Activated T-cell treated with anti-CD3 and anti-CD28 coated beads for 48 hours (primary cell): ENCODE measurements at places on chromosomes 4 and X.
A peak's percentile ranks its signal among the peaks of the same experiment; 100 is the strongest.

- DNase-seq, result peak; percentile 9
Observed at GRCh38 chrX:43349363-43349762, 306.7 kb upstream of the MAOA start.

DNA sequence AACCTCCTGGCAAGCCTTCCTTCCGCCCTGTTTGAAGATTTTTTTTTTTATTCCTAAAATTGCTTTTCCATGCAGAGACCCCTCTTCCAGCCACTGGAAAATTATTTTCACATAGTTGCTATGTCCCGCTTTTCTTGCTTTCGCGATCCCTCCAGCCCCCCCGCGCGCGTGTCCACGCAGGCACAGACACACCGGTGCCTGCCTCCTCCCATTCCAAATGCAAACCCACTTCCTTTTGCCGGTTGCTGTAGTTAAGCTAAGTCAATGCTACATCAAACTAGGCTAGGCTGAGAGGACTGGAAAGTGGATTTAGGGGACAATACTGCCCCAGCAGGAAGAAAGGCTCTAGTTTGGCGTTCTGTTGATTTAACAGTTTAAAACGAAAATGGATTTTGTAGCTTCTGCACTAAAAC is 111.0 kb downstream of the DHX15 start:
- no peak for DNase-seq

GRCh38 chr4:131547506-131547981 is 1601.5 kb upstream of the PCDH10 start:
- no peak for DNase-seq

GRCh38 chrX:28609917-28610613 is 22.8 kb downstream of the IL1RAPL1 start:
- DNase-seq, result no peak

- DNase-seq, result no peak
Observed at GRCh38 chr4:38072578-38072977, 112.4 kb downstream of the PTTG2 start.

DNA sequence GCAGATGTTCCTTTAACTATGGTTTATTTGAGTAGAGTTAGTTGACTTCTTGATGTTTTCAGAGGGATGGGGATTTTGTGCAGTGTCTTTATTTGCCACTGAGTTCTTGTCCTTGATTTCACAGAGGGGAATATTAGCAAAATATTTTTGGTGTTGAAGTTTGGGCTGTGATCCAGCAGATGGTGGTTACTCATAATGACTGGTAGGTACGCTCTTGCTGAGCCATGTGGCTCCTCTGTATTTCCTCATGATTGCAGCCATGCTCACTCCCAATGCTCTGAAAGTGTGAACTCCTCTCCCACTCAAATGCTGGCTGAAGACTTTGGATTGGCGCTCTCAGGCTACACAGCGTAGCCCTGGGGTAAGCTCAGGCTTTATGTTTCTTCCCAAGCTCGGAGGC is 77.7 kb downstream of the KLF8 start:
- DNase-seq, result no peak

DNA sequence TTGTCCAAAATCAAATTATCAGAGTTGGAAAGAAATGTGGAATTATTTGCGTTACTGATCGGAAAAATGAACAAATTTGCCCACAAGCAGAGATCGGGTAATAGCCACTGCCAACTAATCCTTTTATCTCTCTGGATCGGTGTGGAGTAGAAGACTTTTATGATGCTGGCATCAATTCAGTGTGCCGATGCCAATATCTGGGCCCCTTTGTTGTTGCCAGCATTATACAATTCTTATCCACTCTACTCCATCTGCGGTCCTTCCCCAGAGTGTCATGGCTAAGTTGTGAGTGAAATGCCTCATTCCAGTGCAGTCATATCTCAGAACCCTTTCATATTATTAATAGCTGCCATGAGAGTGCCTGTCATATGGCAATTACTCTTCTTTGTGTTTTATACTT is 660.2 kb downstream of the ADGRL3 start:
- no peak for DNase-seq

DNA sequence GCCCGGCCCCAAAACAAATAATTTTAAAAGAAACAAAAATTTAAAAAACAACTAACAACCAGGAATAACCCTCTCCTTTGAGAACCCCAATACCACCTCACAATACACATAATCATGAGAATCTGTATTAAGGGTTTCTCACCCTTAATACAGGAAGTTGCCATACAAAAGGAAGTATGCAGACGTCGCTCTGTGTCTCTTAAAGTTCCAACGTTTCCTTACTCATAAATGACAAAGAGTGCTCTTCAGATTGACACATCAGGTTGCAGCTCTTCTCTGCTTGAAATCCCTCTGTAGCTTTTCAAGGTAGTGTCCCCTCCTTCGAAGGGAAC is 73.9 kb upstream of the IRF2 start:
- no peak for DNase-seq

DNA sequence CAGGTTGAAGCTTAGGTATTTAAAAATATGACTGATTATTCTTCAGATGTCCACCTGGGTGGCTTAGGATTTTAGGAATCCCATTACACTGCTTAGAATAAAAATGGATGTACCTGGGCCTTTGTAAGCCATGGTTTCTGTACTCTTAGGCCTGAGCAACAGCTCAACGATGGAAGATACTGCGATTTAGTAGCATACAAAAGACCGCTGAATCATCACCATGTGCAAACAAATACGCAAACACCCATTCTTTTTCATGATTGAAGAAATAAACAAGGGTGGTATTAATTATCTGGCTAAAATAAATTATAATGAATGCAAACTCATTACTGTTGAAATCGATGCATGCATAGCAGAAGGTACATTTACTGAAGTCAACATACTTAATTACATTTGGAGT is 188.9 kb downstream of the ZNF330 start:
- DNase-seq, result no peak

GRCh38 chr4:104489731-104490095 is 5.0 kb downstream of the CXXC4 start:
- no peak for DNase-seq

- DNase-seq, result no peak
Observed at GRCh38 chr4:145719752-145720624, 40.0 kb downstream of the C4orf51 start.

- DNase-seq, result no peak
Observed at GRCh38 chrX:33160273-33160672, 51.1 kb downstream of the DMD start.

DNA sequence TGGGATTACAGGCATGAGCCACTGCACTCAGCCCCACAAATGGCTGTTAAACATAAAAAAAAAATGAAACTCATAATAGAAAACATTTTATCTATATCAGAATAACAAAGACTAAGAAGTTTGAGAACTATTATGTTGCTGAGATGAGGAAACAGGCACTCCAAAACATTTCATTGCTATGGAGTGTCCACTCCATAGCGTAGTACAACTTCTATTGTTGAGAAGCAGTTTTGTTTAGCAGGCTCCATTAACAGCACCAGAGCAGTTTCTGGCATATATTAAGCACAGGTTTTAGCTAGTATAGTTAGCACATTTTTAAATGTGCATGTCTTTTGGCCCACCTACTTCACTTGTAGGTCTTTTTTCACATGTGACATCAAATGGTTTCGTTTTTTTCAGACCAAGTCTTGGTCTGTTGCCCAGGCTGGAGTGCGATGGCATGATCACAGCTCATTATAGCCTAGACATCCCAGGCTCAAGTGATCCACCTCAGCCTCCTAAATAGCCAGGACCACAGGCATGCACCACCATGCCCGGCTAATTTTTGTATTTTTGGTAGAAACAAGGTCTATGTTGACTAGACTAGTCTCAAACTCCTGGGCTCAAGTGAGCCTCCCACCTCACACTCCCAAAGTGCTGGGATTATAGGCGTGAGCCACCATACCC is 5.8 kb downstream of the HMGB2 start:
- no peak for DNase-seq

DNA sequence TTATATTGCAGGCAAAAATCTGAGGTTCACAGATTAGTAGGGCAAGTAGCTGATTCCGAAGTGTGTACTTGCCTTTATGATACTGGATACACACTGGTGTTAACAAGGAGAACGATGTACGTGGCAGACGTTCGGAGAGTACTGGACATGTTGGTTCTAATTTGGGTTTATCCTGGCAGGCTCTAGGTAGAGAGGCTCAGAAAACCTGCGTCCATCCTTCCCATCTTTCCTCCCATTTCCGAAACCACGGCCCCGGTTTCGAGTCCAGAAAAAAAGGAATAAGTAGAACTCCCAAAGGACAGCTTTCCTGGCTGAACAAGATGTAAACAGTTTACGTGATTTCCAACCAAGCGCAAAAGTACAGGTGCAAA is 351 bp upstream of the SLC30A9 start:
- no peak for DNase-seq

DNA sequence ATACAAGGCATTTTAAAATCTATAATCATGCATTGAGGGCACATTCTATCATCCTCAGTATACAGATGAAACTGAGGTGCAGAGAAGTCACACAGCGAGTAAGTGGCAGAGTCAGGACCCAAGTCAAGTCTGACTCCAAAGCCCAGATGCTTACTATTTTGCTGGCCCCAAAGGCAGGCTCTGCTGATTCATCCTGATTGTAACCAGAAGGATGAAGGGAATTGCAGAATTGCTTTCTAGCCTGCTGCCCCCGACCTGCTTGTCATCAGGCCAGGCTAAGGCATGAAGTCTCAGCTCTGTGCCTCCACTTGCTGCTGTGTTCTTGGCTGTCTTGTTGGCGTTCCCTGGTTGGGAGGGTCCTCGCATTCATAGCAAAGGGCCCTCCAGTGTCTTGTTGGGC is 62.7 kb downstream of the SLC9A6 start:
- DNase-seq, result no peak

GRCh38 chr4:169662206-169662605 is 41.8 kb downstream of the CLCN3 start:
- DNase-seq, result no peak

- no peak for DNase-seq
Observed at GRCh38 chrX:128035318-128035717, 16.9 kb downstream of the ACTRT1 start.

DNA sequence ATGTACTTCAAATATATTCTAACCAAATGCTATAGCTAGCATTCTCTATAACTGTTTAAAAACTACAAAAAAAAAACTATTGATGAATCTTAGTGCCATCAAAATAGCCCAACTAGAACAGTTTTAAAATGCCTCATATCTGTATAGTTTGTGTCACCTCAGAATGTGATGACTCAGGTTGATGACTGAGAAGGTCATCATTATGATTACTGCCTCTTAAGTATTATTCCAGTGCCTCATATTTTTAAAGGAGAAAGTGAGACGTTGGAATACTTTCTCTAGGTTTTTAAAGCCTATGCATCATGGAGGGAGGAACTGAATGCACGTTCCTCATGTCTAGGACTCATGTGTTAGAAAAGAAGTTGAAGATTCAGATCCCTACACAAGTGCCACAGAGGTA is 88.2 kb downstream of the TMA16 start:
- no peak for DNase-seq

DNA sequence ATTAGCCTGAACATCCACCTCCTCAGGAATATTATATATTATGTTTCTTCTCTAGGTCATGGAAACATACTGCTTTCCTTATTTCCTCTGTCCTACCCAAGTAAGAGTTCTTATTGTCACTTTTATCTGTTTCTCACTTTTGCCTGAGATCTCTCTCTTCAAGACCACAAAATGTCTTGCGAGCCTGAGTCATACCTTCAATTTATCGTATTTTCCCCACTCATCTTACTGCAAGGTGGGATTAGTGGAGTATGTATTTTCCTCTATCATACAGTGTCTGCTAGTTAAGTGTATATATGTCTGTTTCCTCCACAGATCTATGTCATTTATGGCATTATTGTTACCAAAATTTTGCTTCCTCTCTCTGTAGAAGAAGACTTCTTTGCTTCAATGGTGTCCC is 124.5 kb downstream of the EIF4E start:
- no peak for DNase-seq

DNA sequence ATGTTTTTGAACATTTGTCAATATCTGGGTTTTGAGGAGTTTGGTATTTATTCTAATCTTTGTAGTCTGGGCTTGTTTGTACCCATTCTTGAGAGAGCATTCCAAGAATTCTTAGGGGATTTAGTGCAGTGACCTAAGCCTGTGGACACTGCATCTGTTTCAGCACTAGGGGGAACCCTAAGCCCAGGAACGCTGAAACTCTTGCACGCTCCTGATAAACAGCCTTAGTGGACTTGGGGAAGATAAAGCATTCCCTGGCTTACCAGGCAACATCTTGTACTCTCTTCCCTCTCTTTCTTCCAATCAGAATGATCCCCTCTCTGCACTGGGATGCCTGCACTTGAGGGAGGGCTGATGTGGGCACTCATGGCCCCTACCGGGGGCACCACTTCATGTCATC is 654.9 kb upstream of the HTR2C start:
- no peak for DNase-seq

GRCh38 chrX:18927558-18927957 is 56.4 kb downstream of the PHKA2 start:
- DNase-seq, result no peak

DNA sequence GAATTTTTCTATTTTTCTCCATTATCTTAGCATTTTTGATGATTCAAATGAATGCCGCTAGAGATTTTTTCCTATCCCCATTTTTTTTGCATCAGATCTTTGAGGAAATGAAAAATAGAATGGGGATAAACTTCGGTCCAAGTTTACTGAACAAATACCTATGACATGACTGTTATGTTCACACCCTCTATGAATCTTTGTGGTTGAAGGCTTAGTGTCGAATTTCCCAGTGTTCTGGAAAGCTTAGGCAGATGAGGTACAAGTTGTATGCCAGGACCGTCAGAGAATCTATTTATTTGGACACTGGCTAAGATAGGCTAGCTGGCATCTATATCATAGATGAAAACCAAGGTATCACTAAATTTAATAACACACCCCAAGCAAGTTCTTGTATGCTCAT is 123.4 kb downstream of the SPCS3 start:
- DNase-seq, result no peak

GRCh38 chrX:100407784-100408712 is 2.0 kb downstream of the PCDH19 start:
- DNase-seq, result no peak

DNA sequence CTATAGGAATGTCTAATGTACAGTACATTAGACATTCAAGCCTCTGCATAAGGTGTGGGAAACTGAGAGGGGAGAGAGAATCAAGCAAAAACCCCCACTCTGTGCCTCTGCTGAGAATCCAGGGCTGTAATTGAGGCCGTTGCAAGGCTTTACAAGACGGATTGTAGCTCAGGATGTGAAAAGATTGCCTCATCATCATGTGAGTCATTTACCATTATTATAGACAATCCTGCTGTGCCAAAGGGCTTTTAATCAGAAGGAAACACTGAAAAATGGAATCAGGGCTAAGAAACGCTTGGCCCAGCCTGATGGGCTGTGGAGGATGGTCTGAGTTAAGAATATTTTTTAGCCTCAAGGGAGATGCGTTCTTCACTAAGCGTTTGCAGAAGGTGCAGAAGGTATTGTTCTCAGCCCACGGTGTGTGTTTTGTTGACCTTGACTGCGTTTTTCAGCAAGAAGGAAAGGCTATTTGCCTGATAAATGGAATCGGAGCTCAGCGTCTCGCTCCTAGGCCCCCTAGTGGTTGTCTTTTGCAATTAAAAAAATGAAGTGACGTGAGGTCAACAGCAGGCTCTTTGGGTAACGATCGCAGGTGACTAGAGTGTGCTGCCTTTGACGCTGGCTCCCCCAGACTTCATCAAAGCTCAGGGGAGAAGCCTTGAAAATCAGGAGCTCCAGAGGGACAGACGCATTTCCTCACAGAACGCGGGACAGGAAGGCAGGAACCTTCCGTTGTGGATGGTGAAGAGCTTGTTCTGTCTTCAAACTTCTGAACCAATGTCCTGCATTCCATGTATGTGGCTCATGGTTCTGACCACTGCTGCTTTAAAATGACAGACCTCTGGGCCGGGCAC is 18.1 kb upstream of the CHRNA9 start:
- peak; percentile 49 for DNase-seq
